ENCODE measurements at places on chromosomes 7 and 10. TPM values are rescaled to one million over a fixed set of nuclear protein-coding genes. Genes with fewer than 3 reads are reported as not detected.

LIPF gene
- total RNA-seq: not detected

ARHGAP19 gene
- 5.5 TPM for total RNA-seq

PKD2L1 gene
- 0.07 TPM for total RNA-seq

CPA2 gene
- total RNA-seq: not detected

FAM25A gene
- total RNA-seq: not detected

GIMAP5 gene
- 0.08 TPM for total RNA-seq

Data from A549 treated with Mapracorat at 1 μM for 4 hours (cell line).